ENCODE measurements at places on chromosomes 7 and 10.
A peak's percentile ranks its signal among the peaks of the same experiment; 100 is the strongest.

DNA sequence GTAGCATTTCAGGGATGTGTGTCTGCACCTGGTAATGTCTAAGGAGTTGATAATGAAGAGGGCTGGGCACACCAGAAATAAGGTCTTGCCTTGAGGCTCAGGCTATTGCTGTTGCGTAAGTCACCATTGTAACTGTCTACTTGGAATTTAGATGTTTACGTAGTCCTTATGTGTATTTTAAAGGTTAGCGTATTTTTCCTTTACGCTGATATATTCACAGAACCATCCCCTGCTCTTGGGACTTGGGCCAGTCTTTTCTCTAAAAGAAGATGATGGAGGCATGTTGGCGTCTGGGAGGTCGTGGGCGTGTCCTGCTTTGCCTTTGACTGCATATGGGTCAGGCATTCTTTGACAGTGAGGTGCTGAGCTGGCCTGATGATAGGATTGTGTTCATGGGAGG lies 14.7 kb downstream of the WDR37 start:
- no peak for DNase-seq

DNA sequence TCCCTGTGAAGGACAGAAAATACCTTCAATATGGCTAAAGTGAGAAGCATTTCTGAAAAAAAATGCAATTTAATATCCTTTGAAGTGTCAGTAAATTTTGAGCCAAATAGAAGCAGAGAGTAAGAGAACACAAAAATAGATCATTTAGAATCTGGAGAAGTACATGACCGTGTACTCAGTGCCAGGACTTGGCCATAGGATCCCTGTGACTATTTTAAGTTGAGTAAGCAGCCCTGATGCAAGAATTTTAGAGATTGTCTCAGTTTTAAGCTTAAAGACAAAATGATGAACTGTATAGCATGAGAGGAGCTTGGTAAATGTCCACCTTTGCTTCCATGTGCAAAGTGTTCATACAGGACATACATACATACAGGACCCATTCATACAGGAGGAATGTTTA lies 2.5 kb downstream of the PTER start:
- no peak for DNase-seq

- no peak for DNase-seq
Observed at GRCh38 chr7:127791446-127792189, 139.6 kb downstream of the SND1 start.

DNA sequence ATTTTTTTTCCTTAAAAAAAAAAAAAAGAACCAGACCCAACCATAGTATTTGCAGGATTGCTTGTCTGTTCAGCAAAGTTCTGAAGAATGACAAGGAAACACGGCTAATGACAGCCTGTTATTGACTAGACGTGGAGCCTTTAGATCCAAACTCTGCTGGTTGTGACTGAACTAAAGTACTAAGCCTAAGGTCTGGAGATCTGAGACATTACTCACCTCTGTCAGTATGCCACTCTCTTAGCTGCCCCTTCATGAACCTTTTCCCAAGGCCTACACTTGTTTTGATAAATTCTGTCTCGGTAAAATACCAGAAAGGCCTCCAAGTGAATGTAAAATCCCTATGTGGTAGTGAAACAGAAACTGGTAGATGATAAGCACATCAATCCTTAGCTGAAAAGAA lies 101.0 kb downstream of the CABCOCO1 start:
- no peak for DNase-seq

DNA sequence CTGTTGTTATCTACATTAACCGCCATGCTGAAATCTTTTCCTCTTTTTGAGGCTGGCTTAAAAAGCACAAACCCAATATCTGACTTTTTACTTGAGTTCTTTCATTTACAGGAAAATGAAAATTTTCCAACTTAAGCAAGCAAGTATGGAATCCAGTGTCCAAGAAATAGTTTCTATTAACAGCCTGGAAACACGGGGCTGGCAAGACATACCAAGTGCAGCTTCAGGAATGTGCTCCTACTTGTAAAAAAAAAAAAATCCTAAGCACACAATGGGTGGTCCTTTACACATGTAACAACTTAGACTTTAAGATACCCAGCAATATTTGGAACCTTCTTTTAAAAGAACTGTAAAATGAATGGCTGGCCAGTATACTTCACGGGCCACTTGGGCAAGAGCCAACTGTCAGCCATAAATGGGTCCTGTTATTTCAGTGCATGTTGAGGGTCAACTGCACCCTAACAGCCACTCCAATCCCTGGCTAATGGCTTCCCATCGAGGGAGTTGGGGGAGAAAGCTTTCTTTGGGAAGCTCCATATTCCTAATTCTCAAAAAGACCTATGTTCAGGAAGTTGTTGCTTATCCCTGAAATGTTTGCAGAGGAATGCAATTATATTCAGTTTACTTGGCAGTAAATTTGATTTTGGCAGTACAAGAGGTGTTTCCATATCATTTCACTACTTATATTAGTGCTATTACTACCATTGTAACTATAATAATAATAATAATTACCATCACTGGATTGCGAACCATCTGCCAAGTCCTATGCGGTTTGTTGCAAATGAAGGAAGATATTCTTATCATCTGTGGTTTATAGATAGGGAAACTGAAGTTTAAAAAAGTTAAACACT lies 236.4 kb upstream of the TMEM72 start:
- DNase-seq, result no peak

- DNase-seq, result peak; percentile 86
Observed at GRCh38 chr10:50417886-50418830, 166.8 kb upstream of the ASAH2 start.

GRCh38 chr7:143384148-143384547 lies 3.0 kb downstream of the ZYX start:
- DNase-seq, result no peak

DNA sequence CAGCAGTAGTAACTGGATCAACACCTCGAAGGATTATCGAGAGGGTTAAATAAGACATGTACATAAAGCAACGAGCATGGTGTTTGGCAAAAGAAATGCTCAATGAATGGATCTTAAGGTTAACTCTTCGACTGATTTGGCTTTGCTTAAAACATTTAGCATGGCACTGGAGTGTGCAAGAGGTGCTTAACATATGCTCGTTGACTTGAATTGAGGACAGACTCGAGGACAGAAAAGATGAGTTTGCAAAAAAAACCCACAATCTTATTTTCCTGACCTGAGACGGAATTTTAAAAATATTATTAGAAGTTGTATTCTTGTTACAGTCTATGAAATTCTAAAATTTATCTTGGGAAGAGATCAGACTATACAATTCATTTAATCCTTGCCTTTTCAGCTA lies 49.4 kb upstream of the ST8SIA6 start:
- no peak for DNase-seq

- no peak for DNase-seq
Observed at GRCh38 chr10:89887406-89887805, 186.0 kb downstream of the KIF20B start.

- no peak for DNase-seq
Observed at GRCh38 chr7:22812353-22812752, 10.3 kb downstream of the TOMM7 start.

DNA sequence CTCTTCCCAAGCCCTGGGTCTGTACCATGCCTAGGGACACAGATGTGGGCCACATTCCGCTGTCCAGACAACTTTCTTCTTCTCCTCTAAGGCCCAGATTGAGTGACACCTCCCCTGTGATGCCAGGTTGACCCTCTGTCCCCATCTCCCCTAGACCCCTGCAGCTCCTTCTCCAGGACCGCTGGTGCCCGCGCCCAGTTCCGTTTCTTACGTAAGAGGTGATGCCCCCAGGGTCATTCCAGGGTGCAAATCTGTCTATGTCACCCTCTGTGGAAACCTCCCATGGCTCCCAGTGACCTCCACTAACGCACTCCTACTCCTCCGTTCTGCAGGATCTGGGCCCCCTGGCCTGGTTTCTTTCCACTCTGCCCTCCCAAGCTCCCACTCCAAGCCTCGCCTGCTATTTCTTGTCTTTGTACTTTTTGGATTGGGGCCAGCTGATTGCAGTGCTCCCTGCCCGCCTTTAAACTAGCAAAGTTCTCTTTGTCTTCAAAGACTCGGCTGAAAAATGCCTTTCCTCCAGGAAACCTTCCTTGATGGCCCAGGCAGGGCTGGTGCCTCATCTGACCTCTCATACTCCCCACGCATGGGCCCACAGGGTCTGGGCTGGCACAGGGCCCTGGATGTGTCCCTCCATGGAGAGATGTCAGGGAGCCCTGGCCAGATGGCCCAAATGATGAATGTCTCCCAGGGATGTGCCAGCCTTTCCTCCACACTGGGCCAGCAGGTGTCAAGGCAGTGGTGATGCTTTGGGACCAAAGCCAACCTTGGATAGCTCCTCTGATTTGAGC lies 21.3 kb upstream of the ELN start:
- DNase-seq, result no peak

- DNase-seq, result no peak
Observed at GRCh38 chr7:108589199-108589598, 19.5 kb downstream of the DNAJB9 start.

- no peak for DNase-seq
Observed at GRCh38 chr10:7958442-7958841, 96.0 kb upstream of the GATA3 start.

- no peak for DNase-seq
Observed at GRCh38 chr10:562142-562541, 127.3 kb downstream of the DIP2C start.

GRCh38 chr7:85765698-85766298 lies 578.9 kb upstream of the SEMA3D start:
- no peak for DNase-seq

GRCh38 chr7:2211259-2211880 lies 21.4 kb downstream of the MAD1L1 start:
- DNase-seq, result no peak

GRCh38 chr7:142528608-142529408 lies 220.5 kb upstream of the PRSS1 start:
- DNase-seq, result no peak

- no peak for DNase-seq
Observed at GRCh38 chr7:33038639-33039038, 23.9 kb downstream of the NT5C3A start.

DNA sequence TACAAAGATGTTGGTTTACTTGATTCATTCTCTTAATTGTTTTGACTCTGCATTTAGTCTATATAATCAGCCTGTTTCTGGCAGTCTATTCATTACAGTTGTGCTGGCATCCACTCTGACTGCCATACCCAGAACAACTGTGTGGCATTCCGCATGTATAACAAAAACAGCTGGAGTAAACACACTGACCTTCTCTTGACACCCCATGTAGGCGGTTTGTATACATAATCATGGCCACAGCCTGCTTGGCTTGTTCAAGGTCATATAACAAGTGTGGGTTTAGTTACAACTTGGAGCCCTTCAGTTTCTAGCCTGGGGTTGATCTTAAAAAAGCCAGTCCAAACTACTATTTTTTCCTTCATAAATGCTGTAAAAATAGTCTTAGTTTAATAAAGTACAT lies 70.9 kb downstream of the MBL2 start:
- DNase-seq, result no peak

DNA sequence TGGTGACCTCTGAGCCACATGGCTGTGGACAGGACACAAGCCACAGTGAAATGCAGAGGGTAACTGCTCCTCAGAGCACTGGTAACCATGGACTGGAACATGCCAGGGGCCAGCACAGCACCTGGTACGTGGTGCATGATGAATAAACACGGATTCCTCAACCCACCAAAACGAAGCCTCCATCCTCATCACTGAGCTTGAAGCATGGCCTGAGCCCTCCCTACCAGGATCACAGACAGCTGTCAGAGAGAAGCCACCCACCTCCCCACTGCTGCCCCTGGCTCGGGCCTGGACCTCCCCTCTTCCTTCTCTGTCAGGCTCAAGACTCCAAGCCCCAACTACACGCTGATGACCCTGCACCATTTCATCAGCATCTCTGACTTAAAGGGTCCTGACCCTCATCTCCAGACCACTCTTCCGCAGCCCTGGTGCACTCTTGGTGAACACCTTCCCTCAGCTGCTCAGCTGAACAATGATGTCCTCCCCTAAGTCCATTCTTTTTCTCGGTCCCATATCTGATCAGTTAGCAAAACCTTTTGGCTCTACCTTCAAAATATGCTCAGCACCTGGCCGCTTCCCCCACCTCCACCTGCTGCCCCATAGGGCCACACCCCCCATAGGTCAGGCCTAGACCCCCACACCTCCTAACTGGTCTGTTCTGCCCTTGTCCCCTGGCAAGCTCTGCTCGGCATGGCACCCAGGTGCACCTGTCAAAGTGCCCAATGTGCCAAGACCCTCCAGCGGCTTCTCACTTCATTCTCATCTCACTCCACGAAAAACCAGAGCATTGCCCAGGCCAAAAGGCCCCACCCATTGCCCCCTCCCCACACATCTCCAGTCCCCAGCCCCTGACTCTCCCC lies 141.1 kb downstream of the MAPK8 start:
- DNase-seq, result no peak
